ENCODE measurements at places on chromosomes 4 and X.

DNA sequence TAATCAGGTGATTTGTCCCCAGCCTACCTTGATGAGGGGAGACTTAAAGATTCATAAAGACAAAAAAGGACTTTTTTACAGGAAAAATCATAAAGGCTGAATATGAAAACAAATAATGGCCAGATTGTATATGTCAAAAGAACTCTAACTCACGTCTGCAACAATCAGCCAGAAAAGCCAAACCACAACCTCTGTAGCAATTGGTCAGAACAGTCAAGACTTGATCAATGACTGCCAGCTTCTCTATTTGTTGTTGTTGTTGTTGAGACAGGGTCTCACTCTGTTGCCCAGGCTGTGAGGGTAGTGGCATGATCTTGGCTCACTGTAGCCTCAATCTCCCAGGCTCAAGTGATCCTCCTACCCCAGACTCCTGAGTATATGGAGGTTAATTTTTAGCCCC is 35.9 kb upstream of the PPA2 start:
- DNase-seq: no peak

DNA sequence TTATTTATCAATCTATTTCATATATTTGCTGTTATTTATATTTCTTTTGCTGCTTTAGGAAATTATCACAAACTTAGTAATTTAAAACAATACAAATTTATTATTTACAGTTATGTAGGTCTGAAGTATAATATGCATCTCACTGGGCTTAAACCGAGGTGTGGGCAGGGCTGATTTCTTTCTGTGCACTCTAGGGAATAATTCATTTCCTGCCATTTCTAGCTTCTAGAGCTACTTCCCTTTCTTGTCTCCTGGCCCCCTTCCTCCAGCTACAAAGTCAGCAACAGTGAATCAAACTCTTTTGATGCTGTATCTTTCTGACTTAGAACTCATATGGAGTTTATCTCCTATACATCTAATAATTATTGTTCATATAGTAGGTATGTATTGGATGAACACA is 303.5 kb upstream of the ARSJ start:
- no peak for DNase-seq

GRCh38 chr4:182089326-182089725 is 153.9 kb upstream of the TENM3 start:
- no peak for DNase-seq

DNA sequence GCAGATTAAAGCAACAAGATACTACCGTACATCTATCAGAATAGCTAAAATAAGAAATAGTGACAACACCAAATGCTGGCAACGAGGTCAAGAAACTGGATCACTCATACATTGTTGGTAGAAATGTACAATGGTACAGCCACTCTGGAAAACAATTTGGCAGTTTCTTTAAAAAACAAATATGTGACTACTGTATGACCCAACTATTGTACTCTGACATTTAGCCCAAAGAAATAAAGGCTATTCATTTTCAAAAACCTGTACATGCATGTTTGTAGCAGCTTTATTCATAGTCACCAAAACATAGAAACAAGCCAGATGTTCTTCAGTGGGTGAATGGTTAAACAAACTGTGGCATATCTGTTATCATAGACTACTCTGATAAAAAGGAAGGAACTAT is 8.2 kb downstream of the CLCN3 start:
- no peak for DNase-seq

DNA sequence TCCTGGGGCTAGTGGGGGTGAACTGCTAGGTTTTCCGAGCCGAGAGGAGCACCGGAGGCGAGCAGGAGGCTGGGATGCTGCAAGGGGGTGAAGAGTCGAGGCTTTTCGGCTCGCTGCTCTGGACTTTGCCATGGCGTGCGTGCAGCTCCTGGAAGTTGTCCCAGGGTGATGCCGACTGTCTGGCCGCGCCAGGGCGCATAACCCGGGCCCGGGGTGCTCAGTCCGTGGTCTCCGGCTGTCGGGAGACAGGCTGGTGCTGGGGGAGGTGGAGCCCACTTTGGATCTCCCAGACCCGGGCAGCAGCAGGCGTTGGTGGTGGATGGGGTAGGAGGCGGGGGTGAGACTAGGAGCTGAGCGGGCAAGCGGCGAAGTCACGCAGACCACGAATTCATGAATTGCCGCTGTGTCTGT is 793 bp downstream of the GRIA3 start:
- no peak for DNase-seq

DNA sequence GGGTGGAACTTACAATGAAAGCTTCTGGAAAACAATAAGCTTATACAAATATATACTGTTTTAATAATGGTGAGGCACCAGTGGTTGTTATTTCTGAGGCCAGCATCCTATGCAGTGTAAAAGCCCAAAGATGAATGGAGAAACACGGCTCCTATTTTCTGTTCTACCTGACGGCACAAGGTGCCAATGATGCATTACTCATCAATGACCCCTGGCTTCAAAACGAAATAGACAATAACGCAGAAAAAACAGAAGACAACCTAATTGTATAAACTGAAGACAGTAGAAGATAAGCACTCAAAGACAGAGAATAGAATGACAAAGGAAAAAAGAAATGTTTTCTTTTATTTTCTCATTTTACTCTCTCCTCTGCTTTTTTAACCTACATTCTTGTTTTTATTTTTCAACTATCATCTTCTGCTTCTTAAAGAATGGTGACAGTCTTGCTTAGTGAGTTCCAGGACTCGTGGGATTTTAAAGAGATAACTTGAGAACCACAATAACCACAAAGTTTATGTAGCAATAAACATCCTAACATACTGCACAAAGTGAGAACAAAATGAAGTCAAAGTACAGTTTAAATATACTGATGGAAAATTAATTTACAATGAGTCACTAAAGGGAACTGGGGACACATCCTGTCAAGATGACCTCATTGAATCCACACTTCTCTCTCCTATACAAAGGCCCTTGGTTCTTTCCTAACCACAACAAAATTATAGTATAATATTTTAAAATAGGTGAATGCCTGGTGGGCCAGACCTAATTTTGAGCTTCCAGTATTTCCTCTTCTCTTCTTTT is 169.8 kb downstream of the BTC start:
- peak; percentile 65 for DNase-seq

GRCh38 chr4:159206427-159206871 is 103.6 kb downstream of the RAPGEF2 start:
- no peak for DNase-seq

- DNase-seq: no peak
Observed at GRCh38 chr4:48321312-48321711, 20.0 kb upstream of the SLAIN2 start.
